ENCODE measurements at places on chromosomes 7 and 10.

DNA sequence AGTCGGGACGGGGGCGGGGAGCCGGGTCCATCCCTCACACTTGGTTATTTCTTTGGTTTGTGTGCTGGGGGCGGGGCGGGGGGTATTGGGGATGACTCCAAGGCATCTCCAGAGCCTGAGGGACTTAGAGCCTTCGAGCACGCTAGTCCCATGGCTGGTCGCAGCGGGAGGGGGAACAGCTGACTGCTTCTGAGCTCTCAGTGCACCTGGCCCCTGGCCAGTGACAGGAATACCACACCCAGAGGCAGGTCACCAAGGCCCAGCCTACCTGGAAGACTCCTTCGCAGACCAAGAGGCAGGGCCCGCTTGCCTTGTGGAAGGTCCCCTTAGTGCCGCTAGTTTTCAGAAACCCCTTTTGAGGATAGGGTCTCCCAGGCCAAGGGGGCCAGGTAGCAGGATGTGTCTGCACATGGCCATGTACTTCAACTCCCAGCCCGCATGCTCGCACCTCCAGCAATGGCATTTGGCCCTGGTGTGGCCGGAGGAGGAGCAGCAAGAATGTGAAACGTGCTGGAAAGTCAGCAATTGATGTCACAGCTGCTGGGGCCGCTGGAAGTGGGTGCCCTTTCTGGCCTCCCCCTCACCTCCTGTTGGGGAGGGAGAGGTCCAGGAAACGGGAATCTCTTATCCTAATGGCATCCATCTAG lies 40.3 kb downstream of the AGAP3 start:
- no peak for DNase-seq

GRCh38 chr7:86964973-86965726 lies 94.3 kb downstream of the ELAPOR2 start:
- no peak for DNase-seq

- DNase-seq = no peak
Observed at GRCh38 chr10:52949899-52950298, 177.3 kb upstream of the MBL2 start.

GRCh38 chr10:124999433-125000365 lies 57.8 kb downstream of the ZRANB1 start:
- DNase-seq = no peak

GRCh38 chr7:141418066-141418465 lies 133.1 kb upstream of the AGK start:
- DNase-seq = no peak

GRCh38 chr10:116891208-116891607 lies 41.9 kb downstream of the ENO4 start:
- DNase-seq = no peak

- no peak for DNase-seq
Observed at GRCh38 chr7:108454674-108455550, 1.3 kb downstream of the NRCAM start.

DNA sequence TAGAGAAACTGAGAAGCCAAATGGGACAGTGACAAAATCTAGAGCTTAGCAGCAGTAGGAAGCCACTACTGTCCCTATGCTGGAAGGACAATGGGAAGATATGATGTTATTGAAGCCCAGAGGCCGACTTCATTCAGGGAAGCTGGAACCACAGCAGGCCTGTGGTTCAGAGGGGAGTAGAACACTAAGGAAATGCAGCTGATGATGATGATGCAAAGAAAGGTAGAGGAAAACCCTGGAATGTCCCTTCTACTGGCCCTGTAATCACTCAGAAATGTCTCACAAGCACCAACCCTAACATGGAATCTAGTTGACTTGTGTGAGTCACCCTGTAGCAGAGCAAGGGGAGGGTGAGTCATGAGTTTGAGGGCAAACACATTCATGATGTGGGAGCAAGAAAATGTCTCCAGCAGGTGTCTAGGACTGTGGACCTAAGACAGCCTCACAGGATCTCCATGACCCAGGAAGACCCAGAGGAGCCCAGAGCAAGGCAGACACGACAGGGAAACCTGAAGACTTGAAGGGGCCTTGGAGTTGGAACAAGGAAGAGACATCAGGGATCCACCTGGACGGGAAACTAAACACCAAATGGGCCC lies 37.0 kb upstream of the LRRC17 start:
- DNase-seq = no peak

- no peak for DNase-seq
Observed at GRCh38 chr7:38382684-38383083, 109.2 kb upstream of the TARP start.

GRCh38 chr10:11516431-11516746 lies 95.1 kb downstream of the USP6NL start:
- no peak for DNase-seq

DNA sequence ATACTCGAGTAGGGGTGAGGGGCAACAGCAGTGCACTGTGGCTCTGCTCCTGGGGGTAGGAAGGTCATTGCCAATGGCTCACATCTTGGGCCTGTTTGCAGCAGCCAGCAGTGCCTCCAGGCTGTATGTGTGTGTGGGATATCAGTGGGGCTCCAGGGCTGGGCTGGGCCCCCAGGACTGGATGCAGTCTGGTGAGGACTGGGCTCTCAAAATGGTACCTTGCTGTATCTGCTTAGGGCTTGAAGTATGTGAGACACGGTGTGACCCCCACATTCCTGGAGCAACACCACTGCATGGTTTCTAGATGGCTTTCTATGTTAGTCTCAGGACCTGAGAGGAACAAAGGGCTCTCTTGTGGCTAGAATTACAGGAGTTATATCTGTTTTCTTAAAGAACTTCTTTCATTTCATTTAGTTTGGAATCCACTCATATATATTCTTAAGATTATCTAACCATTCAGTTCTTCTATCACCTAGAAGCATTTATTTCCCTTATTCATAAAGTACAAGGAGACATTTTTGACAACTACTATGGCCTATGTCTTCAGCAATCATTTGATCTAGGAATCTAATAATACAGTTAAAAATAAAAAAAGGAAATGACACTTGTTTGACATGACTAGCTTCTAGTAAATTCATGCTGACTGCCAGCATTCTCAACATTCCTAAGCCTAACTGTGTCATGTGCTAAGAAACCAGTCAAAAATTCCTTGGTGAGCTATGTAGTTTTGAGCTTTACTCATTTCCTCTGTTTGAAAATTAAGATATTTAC lies 443.2 kb upstream of the SEMA3A start:
- no peak for DNase-seq

DNA sequence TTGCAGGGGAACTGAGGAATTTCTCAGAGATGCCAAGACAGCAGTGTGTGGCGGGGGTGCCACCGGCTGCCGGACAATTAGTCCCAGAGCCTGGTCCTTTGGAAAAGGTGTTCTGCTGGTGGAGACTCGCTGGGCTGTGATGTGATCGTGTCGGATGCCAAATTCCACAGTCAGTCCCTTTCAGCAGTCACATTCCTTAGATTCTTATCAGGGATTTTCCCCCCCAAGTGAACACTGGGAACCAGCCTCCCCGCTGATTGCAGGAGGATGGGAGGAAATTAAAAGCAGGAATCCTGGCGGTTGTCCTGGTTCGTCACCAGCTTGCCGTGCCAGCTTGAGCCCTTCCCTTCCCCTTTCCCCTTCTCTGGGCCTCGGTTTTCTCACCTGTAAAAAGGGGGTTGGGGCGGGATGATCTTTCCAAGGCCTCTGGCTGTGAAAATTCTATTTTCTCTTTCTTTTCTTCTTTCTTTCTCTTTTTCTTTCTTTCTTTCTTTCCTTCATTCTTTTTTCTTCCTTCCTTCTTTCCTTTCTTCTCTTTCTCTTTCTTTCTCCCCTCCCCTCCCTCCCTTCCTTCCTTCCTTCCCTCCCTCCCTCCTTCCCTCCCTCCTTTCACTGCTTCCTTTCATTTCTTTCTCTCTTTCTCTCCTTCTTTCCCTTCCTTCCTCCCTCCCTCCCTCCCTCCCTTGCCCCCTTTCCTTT lies 39.6 kb downstream of the COL26A1 start:
- no peak for DNase-seq

GRCh38 chr10:122500194-122500593 lies 38.8 kb downstream of the HTRA1 start:
- DNase-seq = no peak

GRCh38 chr10:43130770-43131171 lies 7.5 kb upstream of the CSGALNACT2 start:
- DNase-seq = no peak

GRCh38 chr10:23099816-23100215 lies 4.4 kb downstream of the MSRB2 start:
- DNase-seq = no peak

DNA sequence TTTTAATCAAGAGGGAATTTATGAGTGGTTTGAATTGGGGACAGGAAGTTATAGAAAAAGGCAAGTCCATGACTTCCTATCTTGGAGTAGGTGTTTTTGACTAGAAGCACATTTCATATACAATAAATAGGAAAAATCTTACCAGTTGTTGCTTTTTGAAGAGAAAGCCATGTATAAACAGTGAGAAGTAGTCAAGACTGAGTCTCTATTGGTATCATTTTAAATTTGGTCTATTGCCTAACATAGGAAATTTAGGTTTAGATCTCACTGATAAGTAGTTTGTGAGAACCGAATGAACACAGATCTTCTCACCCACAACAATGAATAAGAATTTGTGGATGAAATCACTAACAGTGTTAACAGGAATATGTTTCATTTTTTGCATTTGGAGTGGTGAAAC lies 387.2 kb downstream of the BBS9 start:
- DNase-seq = no peak

DNA sequence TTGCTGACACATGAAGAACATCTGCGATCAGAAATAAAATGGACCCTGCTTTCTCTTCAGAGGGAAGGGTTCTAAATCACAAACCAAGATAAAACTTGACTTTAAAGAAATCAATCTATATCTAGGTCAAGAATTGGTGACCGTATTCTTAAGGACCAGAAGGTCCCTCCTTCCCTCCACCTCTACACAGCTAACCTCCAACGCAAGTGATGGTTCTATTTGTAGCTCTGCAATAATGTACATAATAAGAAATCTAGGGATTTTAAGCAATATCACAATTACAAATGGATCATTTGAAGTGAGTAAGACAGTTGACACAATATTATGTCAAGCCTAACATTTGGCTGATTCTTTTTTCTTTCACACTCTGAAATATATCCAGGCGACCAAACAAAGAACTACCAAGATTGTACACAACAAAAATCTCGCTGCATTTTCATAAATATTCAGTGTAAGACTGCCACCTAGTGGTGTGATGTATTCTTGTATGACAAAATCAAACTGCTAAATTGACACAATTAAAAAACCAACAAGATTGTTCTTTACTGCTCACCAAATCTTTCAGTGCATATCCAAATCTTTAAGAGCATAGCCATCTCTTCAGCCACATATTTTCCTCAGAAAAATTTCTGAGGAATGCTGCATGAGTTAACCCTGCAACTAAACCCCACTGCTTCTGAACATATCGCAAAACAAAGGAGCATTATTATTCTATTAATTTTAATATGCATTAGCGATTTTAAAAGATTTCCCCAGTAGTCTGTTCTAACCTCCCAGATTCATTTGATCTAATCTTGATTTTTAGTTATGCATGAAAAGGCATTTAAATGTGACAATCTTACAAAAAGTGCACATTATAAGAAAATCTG lies 44.5 kb downstream of the ICA1 start:
- peak; percentile 78 for DNase-seq

- DNase-seq = no peak
Observed at GRCh38 chr10:132619927-132620326, 82.3 kb downstream of the INPP5A start.

- no peak for DNase-seq
Observed at GRCh38 chr7:21773326-21773725, 172.4 kb downstream of the CDCA7L start.

DNA sequence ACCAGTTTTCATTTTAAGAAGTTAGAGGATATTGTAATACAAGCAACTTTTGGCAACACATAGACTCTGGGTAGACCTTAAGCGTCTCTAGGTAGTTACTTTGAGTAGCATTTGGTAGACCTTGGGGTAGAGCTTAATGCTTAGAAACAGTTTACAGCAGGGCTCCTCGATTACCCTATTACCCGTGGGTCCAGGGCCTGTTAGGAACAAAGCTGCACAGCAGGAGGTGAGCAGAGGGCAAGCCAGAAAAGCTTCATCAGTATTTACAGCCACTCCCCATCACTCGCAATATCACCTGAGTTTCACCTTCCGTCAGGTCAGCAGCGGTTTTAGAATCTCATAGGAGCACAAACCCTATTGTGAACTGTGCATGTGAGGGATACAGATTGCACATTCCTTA lies 173.5 kb downstream of the TSPAN12 start:
- DNase-seq = no peak

DNA sequence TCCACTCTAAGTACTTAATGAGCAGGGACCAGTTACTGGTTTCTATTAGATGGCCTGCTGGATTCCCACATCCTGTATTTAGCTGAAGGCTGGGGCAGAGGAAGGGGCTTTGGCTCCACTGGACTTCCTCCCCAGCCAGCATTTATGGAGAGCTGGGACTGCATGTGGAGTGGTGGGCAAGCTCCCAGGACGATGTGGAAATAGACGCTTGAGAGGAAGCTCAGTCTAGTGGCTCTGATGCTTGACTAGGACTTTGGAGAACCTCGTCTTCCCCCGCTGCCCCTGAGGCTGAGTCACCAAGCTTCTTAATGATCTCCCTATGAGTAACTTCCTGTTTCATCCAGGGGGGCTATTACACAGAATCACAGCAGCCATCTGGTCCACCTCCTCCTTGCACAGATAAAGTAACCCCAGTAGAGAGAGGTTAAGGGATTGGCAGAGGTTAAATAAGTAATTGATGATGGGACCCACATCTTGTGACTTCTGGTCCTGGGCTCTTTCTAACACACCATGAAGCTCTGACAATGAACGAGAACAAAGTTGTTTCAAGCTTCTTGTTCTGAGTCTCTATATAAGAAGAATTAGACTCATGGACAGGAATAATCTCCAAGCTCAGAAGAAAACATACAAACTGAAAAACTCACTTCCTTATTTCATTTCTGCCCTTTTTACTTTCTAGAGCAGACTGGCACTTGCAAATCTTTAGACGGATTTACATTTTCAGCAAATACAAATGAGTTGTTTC lies 126.2 kb downstream of the PRPF18 start:
- no peak for DNase-seq

DNA sequence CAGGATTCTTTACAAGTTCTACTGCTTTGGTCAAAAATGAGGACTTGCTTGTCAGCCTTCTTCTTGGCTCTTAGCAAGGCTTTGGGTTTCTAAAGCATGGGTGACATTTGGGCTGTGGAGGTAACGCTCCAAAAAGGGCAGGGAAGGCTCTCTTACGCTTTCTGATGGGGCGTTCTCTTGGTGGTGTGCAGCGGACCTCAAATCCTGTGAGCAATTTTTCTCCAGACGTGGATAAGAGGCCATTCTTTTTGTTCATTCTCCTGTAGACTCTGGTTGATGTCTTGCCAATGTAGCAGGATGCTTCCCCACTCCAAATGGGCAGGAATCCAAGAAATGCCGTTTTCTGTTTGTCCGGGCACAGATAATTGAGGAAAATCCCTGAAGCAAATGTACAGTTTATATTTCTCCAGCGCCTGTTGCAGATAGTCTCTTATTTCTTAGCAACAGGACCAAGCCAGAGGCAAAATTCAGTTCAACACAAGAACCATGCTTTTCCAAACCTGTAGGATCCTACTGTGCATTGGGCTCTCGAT lies 138.4 kb upstream of the NFE2L3 start:
- no peak for DNase-seq

Data from CD4-positive, alpha-beta T cell treated with Interleukin-21 for 1 hour (primary cell).